ENCODE measurements at places on chromosomes 5 and 9.

DNA sequence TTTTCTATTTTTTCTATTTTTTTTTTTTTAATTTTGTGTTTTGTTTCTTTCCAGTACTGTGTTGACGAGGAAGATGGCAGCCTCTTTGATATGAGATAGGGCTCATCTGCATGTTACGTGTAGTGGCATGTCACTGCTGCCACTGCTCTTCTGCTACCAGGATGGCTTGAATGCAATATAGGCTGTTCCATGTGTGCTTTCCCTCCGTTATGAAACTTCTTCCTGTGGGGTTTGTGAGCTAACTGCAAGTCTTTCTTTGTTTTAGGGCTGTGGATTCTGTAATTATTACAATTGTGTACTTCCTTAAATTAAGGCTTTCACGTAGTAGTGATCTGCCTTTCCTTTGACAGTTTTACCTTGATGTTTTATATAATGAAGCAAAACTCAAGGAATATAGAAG lies 184.6 kb downstream of the KDM4C start:
- DNase-seq: no peak

DNA sequence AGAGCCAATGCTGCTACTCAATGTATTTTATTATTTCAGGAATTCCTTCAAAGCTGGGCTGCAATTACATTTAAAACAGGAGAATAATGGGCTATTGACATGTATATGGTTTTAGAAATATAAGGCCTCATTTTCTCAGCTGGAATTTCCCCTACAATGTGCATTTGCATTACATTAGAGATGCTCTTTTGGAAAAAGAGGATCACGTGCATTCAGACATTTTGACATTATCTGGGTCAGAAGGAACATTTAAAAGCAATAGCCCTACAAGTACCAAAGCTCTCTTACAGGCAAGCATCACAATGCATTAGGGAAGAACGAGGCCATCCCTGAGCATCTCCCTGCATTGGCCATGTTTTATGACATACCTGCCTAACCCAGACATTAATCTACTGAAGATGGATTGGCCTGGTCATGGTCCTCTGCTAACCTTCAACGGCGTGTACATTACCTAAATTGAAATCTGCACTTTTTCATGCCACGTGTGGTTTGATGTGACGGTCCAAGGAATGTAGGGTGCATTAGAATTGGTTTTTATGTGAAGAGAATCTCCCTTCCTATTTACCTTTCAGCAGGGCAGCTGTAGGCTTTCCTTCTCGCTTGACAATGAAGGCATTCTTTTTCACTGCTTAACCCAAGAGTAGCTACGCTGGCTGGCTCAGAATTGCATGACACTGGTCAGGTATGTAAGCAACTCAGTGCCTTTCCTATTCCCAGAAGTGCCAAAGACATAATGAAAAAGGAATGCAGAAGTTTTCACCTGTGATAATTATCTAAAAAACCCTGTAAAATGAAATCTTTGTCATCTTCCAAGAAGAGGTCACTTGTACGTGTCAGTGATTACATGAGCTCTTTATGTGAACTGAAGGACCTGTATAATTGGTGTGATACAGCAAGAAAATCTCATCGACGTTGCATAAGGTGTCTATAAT lies 212.3 kb upstream of the MPDZ start:
- no peak for DNase-seq

GRCh38 chr9:114003351-114003750 lies 74.7 kb downstream of the AMBP start:
- no peak for DNase-seq

DNA sequence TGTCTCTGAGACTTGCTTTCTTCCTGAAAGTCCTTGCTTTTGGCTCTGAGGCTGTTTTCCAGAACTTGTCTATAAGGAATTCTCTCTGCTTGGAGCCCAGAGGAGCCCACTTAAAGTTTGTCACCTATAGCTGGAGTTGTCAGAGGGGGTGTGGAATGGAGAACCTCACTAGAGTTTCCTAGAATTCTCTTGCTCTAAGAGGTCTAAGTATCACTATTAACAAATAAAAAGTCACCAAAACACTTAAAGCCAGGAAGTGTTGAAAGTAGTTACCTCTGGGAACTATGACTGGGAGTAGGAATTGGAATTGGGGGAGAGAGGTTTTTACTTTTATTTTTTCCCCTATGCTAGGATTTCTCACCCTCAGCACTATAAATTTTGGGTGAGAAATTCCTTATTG lies 15.0 kb downstream of the SIT1 start:
- no peak for DNase-seq

DNA sequence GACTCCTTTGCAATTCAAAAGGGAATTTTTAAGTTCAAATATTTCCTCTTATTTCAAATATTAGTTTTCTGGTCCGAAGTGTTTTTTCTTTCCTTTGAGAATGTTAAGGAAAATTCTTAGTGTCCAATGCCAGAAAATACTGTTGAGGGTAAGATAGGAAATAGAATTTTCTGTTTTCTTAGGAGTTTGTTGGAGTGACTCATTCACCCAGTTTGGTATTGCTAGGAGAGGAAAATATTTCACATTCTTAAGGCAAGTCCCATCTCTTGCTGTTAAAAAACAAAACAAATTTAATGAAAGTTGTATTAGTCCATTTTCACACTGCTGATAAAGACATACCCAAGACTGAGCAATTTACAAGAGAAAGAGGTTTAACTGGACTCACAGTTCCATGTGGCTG lies 349.2 kb upstream of the ADAMTSL1 start:
- no peak for DNase-seq
